ENCODE measurements at places on chromosomes 12 and 14. TPM values are rescaled to one million over a fixed set of nuclear protein-coding genes. Genes with fewer than 3 reads are reported as not detected.

Gene KIF5A
- total RNA-seq = 0.69 TPM

DNA sequence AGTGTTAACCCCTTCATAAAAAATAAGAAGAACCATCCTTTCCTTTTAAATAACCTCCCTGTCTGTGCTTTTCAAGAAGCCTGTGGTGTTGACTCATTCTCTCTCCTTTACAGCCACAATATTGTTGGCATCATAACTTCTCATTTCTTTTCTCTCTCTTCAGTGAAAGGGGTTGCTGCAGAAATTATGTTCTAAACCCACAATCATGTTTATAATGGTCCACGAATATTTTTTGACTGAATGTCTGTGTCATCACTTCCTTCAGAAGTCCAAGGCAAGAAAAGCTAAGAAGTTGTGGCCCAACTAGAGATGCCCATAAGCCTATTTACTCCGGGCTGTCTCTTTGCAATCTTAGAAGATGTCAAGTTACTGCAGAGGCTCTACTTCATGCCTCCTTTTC is 488.3 kb downstream of the APAF1 start:
- DNase-seq = no peak

DNA sequence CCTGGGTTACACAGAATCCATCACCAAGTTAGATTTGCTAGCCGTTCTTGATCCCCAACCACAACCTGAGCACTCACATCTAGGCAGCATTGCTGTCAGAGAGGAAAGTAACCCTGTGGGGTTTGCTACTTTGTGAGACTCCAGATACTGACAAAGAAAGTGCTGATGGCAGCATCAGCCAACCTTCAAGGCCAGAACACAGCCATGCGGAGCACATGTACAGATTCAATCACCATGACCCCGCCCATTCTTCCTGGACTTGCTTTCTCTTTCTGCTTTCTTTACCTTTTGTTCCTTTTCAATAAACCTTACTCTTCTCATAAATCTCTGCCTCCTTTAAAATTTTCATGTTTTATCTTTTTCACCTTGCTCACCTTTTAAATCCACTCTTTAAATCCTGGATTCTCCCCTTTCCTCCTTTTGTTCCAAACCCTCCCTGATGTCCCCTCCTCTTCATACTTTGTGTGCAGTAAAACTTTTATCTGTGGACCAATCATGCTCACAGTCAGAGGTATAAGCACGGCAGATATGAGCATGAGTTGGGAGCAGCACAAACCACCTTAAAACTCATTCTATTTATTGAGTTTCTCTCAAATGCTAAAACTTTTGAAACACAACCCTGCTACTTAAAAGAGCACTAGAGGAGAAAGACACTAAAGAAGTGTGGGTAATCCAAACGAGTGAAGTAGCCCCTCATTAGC is 21.9 kb upstream of the CERS5 start:
- DNase-seq = no peak

DNA sequence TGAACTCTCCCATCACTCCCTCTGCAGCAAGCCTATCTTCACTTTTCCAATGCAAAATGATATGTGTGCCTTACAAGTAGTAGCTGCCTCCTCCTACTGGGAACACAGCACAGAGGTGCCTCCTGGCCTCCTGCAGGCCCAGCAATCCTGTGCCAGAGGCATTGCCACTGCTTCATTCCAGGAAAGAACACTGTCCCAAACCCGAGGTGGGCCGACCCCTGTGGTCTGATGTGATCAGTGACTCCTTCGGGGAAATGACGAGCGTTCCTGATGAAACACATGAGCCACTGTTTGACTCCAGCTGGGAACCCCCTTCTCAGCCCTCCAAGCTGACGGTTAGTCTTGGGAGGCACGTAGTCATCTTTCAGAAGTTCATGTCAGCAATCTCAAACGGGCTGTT is 19.5 kb downstream of the PSMC1 start:
- DNase-seq = peak; percentile 88

Gene NKX2-1
- 4.7 TPM for total RNA-seq

- DNase-seq = no peak
Observed at GRCh38 chr12:60475825-60476224, 880.0 kb downstream of the SLC16A7 start.

Gene RHOJ
- total RNA-seq = 9.5 TPM

DNA sequence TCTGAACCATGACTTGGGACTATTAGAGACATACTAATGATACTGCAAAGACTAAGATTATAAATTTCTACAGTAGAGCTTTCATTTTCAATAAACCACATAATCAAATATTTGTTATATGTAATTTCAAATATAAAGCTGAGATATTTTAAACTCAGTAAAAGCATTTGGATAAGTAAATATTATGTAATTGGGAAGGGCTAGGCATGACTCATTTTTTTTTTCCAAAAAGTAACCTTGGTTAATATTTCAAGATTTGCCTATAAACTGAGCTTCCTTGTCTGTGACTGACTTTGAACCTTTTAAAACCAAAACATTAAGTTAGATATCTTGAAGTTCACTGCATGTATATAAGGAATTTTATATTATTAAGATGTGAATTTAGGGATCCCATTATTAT is 332.5 kb downstream of the CEP128 start:
- no peak for DNase-seq

- DNase-seq = no peak
Observed at GRCh38 chr12:54296393-54297099, 4.3 kb downstream of the NFE2 start.

Gene SERPINA1
- 26.1 TPM for total RNA-seq
